ENCODE measurements at places on chromosomes 7 and 10. TPM values are rescaled to one million over a fixed set of nuclear protein-coding genes. Genes with fewer than 3 reads are reported as not detected.

- no peak for DNase-seq
These were observed 257.5 kb downstream of the PHF14 start for GRCh38 chr7:11231190-11231589.

DNA sequence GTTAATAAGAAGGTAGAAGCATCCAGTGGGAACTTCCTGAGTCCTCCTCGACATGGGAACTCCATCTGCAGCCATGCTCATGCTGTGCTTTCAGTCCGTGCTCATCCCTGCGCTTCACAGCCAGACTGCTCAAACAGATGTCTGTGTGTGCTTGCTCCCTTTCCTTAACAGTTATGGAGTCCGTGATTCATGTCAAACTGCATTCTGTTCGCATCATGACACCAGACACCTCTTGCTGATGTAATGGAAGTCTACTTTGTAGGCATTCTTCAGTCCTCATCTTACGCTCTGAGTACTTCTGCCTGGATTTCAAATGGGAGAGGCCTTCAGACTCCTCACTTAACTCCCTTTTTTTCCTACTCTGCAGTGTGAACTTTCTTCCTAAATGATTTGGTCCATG lies 304.9 kb downstream of the SUGCT start:
- no peak for DNase-seq

DNA sequence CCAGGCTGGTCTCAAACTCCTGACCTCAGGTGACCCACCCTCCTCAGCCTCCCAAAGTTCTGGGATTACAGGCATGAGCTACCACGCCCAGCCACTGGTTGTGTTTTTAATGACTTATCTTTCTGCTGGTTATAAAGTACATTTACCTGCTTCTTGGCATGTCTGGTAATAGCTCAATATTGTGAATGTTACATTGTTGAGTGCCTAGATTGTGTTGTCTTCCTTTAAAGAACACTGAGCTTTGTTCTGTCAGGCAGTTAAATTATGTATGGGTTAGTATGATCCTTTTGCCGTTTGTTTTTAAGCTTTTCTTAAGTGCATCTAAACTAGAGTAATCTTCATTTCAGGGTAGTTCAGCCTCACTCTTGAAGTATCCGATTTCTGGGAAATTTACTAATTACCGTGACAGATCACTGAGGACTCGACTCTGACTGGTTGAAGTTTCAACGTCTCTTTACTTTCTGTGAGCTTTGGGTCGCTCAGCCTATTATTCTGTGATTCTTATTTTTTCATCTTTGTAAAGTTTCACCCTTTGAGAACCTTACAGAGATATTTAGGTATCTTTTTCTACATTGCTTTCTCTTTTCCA lies 617.4 kb downstream of the SORCS1 start:
- no peak for DNase-seq

- DNase-seq, result no peak
These were observed 117.4 kb upstream of the MAGI2 start for GRCh38 chr7:79570903-79571302.

- DNase-seq, result peak; percentile 2
These were observed 26.7 kb downstream of the SHH start for GRCh38 chr7:155785536-155785935.

Gene CYP26C1
- 0.21 TPM for total RNA-seq

GRCh38 chr10:65032867-65033769 lies 1511.9 kb downstream of the REEP3 start:
- DNase-seq, result no peak

Gene LMBR1
- total RNA-seq, result 63.1 TPM

Gene TPST1
- total RNA-seq, result 38.8 TPM

Gene PTPRN2
- total RNA-seq, result 3.3 TPM

DNA sequence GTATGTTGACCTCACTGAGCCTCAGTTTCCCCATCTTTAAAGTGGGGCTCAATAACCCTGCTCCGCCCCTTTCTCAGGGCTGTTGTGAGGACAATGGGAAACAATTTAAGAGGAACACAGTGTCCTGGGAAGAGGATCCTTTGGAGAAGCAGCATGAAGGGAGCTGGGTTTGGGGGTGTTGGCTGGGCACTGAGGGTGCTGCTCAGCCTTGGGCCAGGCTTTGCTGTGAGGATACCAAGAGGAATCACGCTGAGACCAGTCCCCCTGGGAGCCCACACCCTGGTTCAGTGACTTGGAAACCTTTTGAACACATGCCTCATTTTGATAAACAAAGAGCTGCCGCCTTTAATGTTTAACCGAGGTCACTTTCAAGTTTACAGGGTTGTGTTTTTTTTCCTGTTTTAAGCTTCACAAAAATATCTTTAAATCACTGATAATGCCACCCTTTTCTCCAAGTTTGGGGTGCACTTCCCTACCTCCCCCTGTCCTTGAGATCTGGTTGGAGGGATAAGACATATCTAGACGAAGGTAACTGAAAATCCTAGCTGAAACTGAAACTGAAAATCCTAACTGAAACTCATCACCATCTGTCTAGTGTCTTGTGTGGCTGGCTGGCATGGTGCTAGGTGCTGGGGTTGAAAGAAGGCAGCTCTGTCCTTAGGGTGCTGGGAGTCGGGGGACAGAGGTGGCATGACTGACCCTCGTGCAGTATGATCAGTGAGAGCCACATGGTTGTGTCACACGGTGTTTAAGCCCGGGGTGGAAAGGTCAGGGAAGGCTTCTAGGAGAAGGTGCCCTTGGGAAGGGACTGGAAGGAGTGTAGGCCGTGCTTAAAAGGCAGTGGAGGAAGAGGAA lies 27.7 kb downstream of the ZNF775 start:
- DNase-seq, result no peak

DNA sequence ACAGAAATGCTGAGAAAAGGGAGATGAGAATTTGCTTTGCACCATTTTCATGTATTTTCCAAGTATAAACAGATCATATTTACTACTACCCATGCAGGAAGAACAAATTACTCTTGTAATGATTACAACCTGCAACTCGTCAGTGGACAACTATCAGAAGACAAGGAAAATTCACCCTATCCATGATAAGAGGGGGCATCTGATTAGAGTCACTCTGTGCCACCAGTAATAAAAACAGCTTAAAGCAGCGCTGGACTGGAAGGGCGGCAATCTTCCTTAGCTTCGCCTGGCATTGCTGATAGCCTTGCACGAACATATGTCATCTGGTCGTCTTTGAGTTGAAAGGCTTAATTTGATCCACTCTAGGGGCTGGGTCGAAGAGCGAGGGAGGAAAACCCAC lies 162.7 kb downstream of the SFMBT2 start:
- no peak for DNase-seq

DNA sequence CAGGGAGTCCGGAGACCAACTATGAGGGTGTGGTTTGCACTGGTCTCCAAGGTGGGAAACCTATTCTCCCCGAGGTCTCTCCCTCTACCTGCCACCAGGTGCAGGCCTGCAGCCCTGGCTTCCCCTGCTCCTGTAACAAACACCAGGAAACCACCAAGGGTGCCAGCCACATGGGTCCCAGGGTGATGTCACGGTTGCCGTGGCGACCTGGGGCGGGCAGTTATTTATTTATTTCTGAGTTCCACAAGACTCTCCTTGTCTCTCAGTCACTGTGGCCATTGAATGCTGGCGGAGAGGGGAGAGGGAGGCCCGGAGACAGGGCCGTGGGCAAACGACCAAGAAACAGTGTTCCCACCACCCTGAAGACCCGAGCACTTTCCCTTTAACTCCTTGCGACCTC lies 27.0 kb downstream of the MMD2 start:
- no peak for DNase-seq

- no peak for DNase-seq
These were observed 32.4 kb upstream of the LBX1 start for GRCh38 chr10:101261702-101262101.

DNA sequence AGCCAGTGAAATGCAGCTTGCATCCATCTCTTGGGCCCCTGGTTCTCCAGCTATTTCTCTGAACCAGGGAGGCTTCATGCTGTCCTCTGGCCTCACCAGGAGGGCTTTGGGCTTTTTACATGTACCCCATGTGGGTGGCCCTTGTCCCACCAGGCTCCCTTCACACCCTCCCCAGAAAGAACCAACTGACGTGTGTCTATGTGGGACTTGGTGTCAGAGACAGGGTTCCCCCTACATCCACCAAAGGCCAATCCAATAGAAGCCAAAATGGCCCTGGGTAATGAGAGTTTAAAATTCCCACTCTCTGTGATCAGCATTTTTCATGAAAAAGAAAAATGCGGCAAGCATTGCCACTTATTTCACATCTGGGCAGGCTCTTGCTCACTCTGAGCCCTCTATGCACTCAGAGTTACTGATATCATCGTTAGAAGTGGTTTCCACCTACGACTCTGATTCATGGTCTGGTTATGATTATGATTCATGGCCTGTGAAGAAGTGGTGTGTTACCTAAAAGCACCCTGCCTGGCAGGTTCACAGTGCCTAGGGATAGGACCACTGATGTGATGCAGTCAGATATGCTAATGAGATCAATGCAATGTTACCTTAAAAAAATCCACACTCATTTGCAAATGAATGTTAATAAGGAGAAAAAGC lies 133.5 kb downstream of the BUB3 start:
- no peak for DNase-seq

- DNase-seq, result no peak
These were observed 7.8 kb downstream of the MAD1L1 start for GRCh38 chr7:2224934-2225333.

Data from aorta (tissue), 5 donors.